ENCODE measurements at places on chromosomes 4 and X.

- H3K27ac ChIP-seq, result no peak overlapping the region
- peak overlapping the region; percentile 21 for H3K4me3 ChIP-seq
- no peaks in the 10 kb centered on the region for H3K4me1 ChIP-seq
- DNase-seq, result no peak
- H3K36me3 ChIP-seq, result no peaks in the 10 kb centered on the region
Observed at GRCh38 chr4:8112672-8113071, 45.9 kb downstream of the ABLIM2 start.

- H3K27me3 ChIP-seq, result no peaks in the 10 kb centered on the region
- no peaks in the 10 kb centered on the region for H3K36me3 ChIP-seq
Observed at GRCh38 chr4:160180211-160180610, 1077.3 kb downstream of the RAPGEF2 start.

- H3K4me3 ChIP-seq, result no peak within 1 kb of the TSS
- H3K36me3 ChIP-seq, result no peaks in the 10 kb centered on the region
- H3K4me1 ChIP-seq, result no peaks in the 10 kb centered on the region
Observed at GRCh38 chrX:30577362-30577991, at the start of gene TASL. TSS of gene TASL (minus strand) at chrX:30577766. CDS start at chrX:30560355, 17,411 bp downstream.

- no peaks in the 10 kb centered on the region for H3K36me3 ChIP-seq
- no peaks in the 10 kb centered on the region for H3K27me3 ChIP-seq
- H3K4me3 ChIP-seq, result no peak overlapping the region
- DNase-seq, result no peak
- no peaks in the 10 kb centered on the region for H3K4me1 ChIP-seq
Observed at GRCh38 chr4:47010912-47011446, 17.6 kb upstream of the GABRA4 start.

DNA sequence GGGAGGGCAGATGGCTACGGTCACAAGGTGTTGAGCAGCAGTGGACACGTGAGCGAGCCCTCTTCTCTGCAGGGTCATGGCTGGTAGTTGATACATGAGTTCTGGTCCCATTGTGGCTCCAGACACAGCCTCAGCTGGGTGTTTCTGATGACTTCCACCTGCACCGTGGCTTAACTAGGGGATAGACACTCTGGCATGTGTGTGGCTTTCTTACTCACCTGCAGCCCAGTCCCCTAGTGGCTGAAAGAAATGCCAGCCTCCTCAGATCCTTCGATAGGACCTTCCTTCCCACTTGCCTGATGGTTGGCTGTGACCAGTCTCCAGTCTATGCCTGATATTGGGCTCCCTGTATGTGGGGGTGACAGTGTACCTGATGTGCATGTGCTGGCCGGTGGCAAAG lies 5.0 kb downstream of the GPR78 start:
- no peak for DNase-seq
- H3K4me3 ChIP-seq, result no peak overlapping the region
- no peak overlapping the region for H3K27ac ChIP-seq
- no peaks in the 10 kb centered on the region for H3K4me1 ChIP-seq

DNA sequence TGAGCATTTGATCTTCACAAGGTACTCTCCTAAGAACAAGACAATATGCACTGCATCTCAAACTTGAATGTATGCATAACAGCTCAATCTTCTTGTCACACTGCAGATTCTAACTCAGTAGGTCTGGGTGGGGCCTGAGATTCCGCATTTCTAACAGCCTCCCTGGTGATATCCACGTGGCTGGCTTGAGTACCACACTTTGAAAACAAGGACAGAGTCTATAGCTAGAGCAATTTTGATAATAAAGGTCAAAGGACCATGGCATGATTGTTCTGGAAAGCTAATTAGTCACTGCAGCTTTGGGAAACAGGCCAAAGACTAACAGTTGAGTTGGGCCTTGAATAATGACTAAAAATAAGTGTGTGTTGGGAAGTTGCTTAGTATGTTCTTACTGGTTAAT lies 213.3 kb downstream of the GBA3 start:
- no peaks in the 10 kb centered on the region for H3K27me3 ChIP-seq
- H3K4me1 ChIP-seq, result no peaks in the 10 kb centered on the region
- H3K36me3 ChIP-seq, result no peaks in the 10 kb centered on the region
- no peak overlapping the region for H3K27ac ChIP-seq
- no peak overlapping the region for H3K4me3 ChIP-seq

GRCh38 chr4:144338148-144338547 lies 197.6 kb upstream of the GYPA start:
- no peak for DNase-seq
- no peaks in the 10 kb centered on the region for H3K4me1 ChIP-seq
- no peaks in the 10 kb centered on the region for H3K36me3 ChIP-seq
- peaks cover 2% of the 10 kb centered on the region for H3K27me3 ChIP-seq
- H3K27ac ChIP-seq, result no peak overlapping the region

- no peak overlapping the region for H3K27ac ChIP-seq
- no peaks in the 10 kb centered on the region for H3K4me1 ChIP-seq
- no peak for DNase-seq
- no peaks in the 10 kb centered on the region for H3K27me3 ChIP-seq
Observed at GRCh38 chr4:55510685-55511084, 36.0 kb downstream of the CLOCK start.

DNA sequence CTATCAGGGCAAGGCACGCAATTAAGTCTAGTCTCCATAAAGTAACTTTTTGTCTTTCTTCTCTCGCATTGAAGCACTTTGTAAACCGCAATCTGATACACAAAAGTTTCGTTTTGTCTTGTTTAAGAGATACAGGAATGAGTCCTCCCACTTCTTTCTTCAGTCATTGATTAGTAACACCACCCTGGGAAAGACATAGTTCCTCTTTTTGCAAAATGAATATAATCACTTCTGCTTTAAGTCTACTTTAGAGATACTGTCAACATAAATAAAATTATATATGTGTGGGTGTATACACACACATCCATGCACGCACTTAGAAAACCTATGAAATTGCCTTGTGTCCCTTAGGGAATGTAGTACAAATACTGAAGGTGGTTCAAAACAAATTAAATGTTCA lies 11.7 kb downstream of the COQ2 start:
- H3K4me1 ChIP-seq, result no peaks in the 10 kb centered on the region
- H3K4me3 ChIP-seq, result no peak overlapping the region
- no peak for DNase-seq
- peaks cover 12% of the 10 kb centered on the region for H3K36me3 ChIP-seq
- no peaks in the 10 kb centered on the region for H3K27me3 ChIP-seq

GRCh38 chr4:55921093-55921492 lies 27.7 kb upstream of the CEP135 start:
- no peak for DNase-seq
- no peaks in the 10 kb centered on the region for H3K36me3 ChIP-seq
- peaks cover 5% of the 10 kb centered on the region for H3K4me1 ChIP-seq
- no peak overlapping the region for H3K27ac ChIP-seq

DNA sequence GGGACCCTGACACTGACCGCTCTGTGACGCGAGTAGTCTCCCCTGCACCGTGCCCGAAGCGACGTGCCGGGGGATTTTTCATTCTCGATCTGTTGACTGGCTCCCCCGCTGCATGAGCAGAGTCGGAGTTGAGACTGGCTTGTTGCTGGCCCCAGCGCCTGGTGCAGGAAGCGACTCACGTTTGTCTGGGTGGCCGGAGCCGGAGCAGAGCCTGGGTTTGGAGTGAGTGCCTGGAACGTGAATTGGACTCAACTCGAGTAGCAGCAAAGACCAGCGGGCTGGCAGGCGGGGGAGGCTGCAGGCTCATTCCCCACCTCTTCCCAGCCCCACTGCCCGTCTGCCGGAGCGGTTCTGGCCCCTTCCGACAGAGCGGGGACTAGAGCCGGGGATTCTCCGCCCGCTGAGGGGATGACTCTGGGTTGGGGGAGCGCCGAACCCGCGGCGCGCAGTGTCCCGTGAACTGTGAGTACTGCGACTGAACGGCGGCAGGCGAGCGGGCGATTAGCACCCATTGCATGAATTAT lies 554 bp downstream of the PCDH7 start:
- peaks cover 14% of the 10 kb centered on the region for H3K27me3 ChIP-seq
- peak overlapping the region; percentile 77 for H3K4me3 ChIP-seq
- no peaks in the 10 kb centered on the region for H3K36me3 ChIP-seq

DNA sequence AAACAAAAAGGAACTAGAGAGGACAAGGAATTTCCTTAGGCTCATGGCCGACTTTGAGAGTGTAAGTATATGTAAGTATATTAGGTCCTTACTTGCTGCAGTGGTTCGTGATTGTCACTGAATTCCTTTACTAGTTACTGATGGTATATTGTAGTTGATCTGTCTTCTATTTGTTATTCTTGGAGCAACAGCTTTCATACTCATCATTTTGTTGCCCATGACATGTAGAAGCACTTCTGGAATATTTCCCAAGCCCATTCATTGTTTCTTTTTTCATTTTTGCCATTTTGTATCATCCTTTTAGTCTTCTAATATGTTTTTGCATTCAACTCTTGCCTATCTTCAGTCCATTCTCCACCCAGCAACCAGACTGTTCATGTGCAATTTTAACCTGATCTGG lies 170.0 kb downstream of the ARHGAP10 start:
- H3K27ac ChIP-seq, result no peak overlapping the region
- no peaks in the 10 kb centered on the region for H3K4me1 ChIP-seq
- no peaks in the 10 kb centered on the region for H3K36me3 ChIP-seq
- no peaks in the 10 kb centered on the region for H3K27me3 ChIP-seq

GRCh38 chrX:145821291-145821897 lies 3.8 kb downstream of the SLITRK2 start:
- H3K4me3 ChIP-seq, result no peak overlapping the region
- peaks cover 47% of the 10 kb centered on the region for H3K27me3 ChIP-seq
- no peak for DNase-seq
- no peak overlapping the region for H3K27ac ChIP-seq
- no peaks in the 10 kb centered on the region for H3K4me1 ChIP-seq

- peak overlapping the region; percentile 89 for H3K4me3 ChIP-seq
- H3K36me3 ChIP-seq, result peaks cover 9% of the 10 kb centered on the region
- H3K4me1 ChIP-seq, result peaks cover 2% of the 10 kb centered on the region
- H3K27me3 ChIP-seq, result no peaks in the 10 kb centered on the region
Observed at GRCh38 chr4:122827258-122827878, 737 bp downstream of the FGF2 start.

- H3K27me3 ChIP-seq, result no peaks in the 10 kb centered on the region
- H3K4me1 ChIP-seq, result no peaks in the 10 kb centered on the region
- no peak for DNase-seq
- H3K4me3 ChIP-seq, result no peak overlapping the region
Observed at GRCh38 chrX:9515489-9515888, 50.6 kb downstream of the TBL1X start.

DNA sequence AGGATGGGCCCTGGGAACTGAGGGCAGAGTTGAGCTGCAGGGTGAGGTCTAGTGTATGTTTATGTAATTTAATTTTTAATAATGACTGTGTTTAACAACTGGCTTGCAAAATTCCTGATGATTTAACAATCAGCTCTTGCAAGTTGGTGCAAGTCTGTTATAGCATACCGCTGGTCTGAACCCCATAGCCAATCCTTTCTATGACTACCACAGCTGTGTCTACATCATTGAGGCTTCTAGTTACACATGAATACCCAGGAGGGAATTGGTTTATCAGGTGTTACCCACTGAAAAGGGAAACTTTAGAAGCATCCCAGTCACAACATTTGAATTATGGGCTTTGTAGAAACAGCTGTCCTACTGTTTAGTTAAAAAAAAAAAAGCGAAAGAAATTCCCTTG lies 38.3 kb downstream of the SUPT20HL1 start:
- peaks cover 13% of the 10 kb centered on the region for H3K27me3 ChIP-seq
- H3K4me1 ChIP-seq, result no peaks in the 10 kb centered on the region
- H3K4me3 ChIP-seq, result no peak overlapping the region
- H3K27ac ChIP-seq, result no peak overlapping the region
- no peaks in the 10 kb centered on the region for H3K36me3 ChIP-seq

DNA sequence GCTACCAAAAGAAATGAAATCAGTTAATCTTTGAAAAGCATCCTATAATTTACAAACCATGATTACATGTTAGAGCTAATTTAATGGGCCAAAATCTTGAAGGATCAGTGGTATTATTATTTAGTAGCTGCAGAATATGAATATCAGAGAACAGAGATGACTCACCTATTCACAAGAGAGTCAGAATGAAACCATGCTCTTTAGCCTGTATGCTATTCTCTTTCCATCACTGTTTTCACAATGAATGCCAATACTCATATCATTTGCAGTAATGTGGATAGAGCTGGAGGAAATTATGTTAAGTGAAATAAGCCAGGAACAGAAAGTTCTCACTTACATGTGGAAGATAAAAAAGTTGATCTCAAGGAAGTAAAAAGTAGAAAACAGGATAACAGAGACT lies 414.1 kb downstream of the CENPC start:
- no peaks in the 10 kb centered on the region for H3K4me1 ChIP-seq
- no peak for DNase-seq
- no peaks in the 10 kb centered on the region for H3K36me3 ChIP-seq
- H3K27me3 ChIP-seq, result no peaks in the 10 kb centered on the region

DNA sequence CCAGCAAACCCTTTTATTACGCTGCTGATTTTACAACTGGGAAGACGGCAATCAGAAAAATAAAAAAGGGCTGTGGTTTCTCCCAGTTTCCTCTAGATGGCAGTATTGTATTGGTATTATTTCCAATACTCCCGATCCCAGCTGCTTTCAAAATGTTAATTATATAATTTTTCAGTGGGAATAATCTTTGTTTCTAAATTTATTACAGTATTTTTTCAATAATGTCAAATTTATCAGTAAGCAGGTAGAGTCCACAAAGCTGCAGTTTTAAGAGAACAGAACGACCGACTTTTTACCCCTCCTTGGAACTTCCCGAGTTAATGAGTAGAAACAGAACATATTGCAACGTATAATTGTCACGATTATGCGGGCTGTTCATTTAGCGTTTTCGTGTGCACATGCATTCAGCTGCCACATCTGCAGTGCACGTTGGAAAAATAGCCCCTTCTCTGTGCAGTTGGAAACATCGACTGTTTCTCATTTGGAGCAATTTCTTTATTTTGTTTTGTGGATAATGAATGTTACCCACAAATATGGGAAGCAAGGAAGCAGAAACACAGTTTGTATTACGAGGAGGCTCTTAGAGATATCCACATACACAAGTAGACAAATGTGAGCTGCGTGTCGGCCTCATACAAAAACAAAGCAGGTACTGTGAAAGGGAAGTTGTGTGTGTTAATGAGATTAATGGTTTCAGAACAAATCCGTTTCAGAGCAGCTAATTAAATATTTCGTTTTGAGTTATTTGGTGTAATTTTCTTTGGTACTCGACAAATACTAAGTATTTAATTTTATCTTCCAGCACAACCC lies 188.0 kb downstream of the STIM2 start:
- no peaks in the 10 kb centered on the region for H3K36me3 ChIP-seq
- H3K4me1 ChIP-seq, result peaks cover 2% of the 10 kb centered on the region
- H3K27ac ChIP-seq, result no peak overlapping the region
- peaks cover 2% of the 10 kb centered on the region for H3K27me3 ChIP-seq
- peak; percentile 23 for DNase-seq

DNA sequence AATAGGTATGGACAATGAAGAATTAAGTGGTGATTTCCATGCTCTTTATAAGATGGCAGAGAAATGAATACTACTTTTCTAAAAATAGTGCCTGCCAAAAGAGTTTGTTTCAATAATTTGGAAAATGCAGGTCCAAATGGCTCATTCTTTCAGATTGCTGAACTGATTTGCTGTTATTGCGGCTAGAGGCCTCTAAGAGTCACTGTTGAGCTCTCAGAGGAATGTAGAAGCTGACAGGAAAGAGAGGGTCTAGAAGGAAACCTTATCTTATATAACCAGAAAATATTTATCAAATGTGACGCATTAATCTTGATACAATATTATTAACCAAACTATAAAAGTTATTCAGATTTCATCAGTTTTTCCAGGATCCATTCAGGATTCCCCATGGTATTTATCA lies 65.7 kb upstream of the PAGE1 start:
- DNase-seq, result peak; percentile 1
- H3K36me3 ChIP-seq, result no peaks in the 10 kb centered on the region
- H3K4me1 ChIP-seq, result no peaks in the 10 kb centered on the region
- no peak overlapping the region for H3K27ac ChIP-seq
- peaks cover 10% of the 10 kb centered on the region for H3K27me3 ChIP-seq
